ENCODE measurements at places on chromosomes 2 and 18.
A peak's percentile ranks its signal among the peaks of the same experiment; 100 is the strongest.

DNA sequence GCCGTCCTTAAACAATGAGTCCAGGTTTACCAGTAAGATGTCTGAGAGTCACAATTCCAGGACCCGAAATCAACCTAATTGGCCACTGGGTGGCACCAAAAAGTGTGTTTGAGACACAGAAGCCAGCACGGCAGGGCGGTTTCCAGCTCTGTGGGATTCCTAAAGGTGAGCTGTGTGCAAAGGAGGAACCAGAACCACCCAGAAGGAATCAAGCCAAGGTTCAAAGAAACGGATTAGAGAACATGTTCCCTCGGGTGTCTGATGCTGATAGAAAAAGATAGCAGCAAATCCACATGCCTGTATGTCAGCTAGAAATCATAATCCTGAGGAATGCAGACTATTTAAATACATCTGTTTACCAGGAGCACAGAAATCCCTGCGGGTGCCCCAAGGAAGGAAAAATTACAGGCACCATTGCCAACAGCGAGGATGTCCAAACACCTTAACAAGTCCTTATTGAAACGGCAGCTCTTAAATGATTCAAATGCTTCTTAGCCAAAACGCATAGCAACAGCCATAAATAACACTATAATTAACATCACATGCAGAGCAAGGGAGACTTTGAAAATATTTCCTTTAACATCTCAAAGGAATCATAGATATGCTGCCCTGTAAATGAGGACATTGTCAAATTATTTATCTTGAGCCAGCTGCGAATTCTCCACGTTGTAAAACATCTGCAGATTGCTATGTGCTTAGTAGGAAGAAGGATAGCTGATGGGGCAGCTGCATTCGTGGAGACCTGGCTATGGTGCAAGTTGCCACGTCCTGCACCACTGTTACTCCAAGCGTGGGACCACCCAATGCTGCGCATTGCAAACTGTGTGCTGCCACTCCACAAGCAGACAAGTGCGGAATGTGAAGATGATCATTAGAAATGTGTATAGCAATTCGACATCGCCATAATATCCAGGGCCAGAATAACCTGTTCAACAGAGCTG is 318.7 kb upstream of the NCKAP5 start:
- no peak for DNase-seq

- DNase-seq = peak; percentile 60
Observed at GRCh38 chr2:28430377-28430765, 37.7 kb downstream of the FOSL2 start.

- DNase-seq = no peak
Observed at GRCh38 chr2:167440382-167440781, 552.1 kb downstream of the XIRP2 start.

GRCh38 chr2:100242891-100243619 is 79.2 kb downstream of the LONRF2 start:
- no peak for DNase-seq

- DNase-seq = no peak
Observed at GRCh38 chr18:55544014-55544413, 44.0 kb downstream of the TCF4 start.

GRCh38 chr2:8312861-8313830 is 368.7 kb upstream of the ID2 start:
- DNase-seq = no peak

DNA sequence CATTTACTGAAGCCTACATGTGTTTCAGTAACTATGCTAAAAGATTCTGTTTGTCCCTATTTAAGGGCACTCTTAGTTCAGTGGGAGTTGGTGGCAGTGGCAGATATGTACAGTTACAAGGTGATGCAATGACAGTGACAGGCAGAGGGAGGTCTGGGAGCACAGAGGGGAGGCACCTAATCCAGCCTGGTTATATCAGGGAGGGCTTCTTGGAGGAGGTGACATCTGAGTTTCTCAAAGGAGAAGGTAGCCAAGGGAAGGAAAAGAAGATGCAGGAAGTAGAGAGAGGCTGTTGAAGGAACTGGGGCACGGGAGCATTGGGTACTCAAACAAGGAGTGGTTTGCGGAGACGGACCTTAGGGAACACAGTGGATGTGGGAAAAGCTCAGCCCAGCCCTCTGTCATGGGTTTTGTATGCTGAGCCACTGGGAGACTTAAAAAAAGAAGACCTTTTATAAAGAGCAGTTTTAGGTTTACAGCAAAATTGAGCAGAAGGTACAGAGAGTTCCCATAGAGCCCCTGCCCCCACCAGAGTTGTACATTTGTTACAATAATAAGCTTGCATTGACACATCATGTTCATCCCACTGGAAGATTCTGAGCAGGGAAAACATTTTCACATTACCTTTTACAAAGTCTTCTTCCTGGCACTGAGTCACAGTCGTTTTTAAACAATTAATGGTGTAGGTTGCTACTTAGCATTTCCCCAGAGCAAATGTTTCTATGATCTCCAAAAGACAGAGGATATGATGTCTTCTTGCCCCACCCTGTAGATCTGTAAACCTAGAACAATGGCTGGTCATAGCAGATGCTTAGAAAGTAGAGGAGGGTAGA is 83.0 kb upstream of the TAF1B start:
- no peak for DNase-seq

GRCh38 chr2:27754138-27754588 is 17.4 kb upstream of the MRPL33 start:
- DNase-seq = peak; percentile 78

DNA sequence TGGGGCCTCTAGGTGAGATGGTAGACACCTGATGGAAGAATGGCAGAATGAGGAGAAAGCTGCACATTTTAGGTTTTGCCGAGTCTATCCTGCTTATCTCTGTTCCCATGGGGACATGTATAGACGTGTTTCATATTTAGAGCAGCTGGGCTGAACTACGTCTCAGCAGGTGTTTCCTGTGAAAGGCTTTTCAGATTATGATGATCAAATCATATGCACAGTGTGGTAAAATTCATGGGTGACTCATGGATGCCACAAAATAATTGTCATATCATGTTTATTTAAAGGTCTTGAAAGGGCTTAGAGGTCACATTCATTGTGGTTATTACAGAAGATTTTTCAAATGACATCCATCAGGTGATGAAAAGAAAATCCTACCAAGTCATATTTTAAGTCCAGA is 90.5 kb downstream of the ICOS start:
- no peak for DNase-seq

DNA sequence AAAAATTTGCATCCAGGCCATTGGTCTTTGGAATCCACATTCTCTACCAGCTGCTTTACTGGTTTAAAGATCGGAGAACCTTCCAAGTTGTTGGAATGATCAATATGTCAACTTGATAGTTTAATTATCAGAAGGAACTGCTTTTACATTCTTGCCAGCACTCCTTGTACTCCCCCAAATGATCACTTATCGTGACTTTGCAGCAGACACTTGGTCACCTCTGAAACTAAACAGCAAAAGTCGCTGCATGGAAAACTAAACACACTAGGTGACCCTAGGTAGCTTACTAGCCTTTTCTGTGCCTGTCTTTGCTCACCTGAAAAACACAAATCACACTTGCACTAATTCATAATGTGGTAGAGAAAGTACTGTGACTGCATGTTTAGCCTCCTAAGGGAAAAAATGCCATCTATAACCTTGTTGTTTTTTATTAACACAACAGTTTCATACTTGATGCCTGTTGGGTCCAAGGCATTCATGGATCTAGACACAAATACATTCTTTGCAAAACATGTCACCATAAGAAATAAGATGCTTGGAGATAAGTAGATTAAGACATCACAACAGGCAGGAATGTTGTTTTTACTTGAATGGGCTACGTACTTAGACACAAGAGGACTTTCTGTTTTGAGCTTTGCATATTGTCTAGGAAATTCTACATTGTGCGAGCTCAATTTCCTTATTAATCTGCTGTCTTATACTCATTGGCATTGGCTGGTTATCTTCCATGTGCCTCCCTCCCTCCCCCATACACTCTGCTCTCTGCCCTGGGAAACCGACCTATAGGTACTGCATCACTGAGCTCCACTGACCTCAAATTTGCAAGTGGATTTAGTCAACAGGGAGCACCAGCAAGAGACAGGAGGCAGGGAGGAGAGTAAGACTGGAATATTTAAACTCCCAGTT is 219.1 kb upstream of the STK17B start:
- DNase-seq = no peak

- no peak for DNase-seq
Observed at GRCh38 chr2:111035830-111036441, 84.8 kb upstream of the BCL2L11 start.

- no peak for DNase-seq
Observed at GRCh38 chr2:101714118-101714517, 16.6 kb downstream of the MAP4K4 start.

DNA sequence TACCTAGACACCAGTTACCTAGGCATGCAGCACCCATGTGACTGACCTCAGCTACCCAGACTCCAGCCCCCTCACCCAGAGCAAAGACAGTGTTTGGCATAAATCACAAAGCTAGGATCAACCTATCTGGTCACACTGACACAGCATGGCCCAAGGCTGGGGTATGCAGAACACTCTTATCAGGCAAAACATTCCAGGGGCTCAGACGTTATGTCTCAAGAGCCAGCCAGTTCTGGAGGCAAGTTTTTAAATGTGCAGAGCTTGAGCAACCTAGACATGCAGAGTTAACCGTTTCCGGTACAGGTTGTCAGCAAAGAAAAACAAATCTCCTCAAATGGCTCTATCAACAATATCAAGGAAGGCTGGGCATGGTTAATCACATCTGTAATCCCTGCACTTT is 92.8 kb downstream of the AP1S3 start:
- no peak for DNase-seq

GRCh38 chr2:73117441-73117840 is 4.7 kb upstream of the RAB11FIP5 start:
- DNase-seq = no peak

GRCh38 chr2:56801214-56801613 is 617.4 kb downstream of the CCDC85A start:
- no peak for DNase-seq

DNA sequence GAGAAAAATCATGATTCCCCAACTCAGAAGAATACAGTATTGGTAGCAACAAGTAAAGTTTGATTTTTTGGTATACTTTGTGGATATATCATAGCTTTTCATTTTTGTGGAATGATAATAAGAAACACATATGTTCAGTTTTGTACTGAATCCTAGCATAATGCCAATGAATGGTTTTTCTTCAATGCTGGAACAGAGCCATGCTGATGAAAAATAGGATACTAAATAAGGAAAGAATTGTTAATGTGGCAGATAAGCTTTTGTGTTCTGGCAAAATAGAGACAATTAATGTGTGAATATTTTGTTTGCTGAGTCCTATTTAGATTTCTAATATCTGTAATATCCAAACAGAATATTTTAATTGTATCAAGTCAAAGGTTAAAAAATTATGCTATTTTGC is 21.9 kb downstream of the CD28 start:
- DNase-seq = no peak

DNA sequence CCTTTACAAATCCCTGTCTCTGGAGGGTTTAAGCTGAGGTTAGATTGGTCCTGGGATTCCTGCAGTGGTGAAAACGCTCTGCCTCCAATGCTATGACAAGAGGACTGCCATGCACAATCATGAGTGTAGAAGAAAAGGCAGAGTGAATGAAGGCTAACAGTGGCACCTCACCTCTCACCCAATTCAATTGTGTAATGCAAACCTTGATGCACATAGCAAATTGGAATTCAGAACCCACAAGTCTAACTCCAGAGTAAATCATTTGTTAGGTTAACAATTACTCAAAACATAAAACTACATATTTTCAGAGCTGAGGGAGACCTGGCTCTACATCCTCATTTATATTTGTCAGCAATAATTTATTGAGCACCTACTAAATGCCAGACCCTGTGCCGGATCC is 1.8 kb downstream of the TGFBRAP1 start:
- DNase-seq = no peak

All from natural killer cell treated with Interleukin-12 subunit alpha and Interleukin-12 subunit beta and Interleukin-15 and Interleukin-18, amount 100 ng/mL, for 72 hours (primary cell).